ENCODE measurements at places on chromosomes 2 and 18. TPM values are rescaled to one million over a fixed set of nuclear protein-coding genes. Genes with fewer than 3 reads are reported as not detected.

GRCh38 chr18:44821924-44822323 is 141.2 kb downstream of the SETBP1 start:
- no peak for DNase-seq

DNA sequence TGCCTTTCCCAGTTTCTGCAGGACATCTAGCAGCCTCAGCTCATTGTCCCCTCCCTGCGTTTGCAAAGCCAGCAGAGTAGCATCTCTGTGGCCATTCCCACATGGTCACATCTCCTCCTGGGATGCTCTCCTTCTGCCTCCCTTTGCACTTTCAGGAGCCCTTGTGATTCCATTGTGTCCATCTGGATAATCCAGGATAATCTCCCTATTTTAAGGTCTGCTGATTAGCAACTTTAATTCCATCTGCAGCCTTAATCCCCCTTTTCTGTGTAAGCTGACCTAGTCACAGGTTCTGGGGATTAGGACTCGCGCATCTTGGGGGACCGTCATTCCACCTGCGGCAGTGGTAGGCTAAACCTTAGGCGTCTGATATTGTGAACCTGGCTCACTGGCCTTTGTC is 70.7 kb downstream of the NEDD4L start:
- DNase-seq: no peak

DNA sequence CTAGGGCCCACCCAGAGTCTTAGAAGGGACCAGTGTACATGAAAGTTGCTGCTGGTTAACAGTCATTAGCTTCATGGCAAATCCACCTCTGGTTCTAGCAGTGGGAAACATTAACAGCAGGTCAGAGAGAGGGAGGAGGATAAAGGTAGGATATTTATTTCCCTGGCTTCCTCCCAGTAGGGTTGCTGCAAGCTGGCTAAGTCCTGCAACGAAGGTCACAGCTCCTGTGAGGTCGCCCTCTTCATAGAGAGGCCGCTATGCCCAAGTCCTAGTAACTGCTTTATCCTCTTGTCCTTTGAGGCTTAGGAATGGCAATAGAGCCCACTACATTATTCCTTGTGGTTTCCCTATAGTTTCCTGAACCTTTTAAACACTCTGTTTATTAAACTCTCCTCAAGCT is 84.0 kb upstream of the ACSL3 start:
- no peak for DNase-seq

GRCh38 chr2:113342650-113343049 is 63.9 kb upstream of the PAX8 start:
- no peak for DNase-seq

- DNase-seq: no peak
Observed at GRCh38 chr18:76674596-76674995, 147.8 kb upstream of the ZNF236 start.

DNA sequence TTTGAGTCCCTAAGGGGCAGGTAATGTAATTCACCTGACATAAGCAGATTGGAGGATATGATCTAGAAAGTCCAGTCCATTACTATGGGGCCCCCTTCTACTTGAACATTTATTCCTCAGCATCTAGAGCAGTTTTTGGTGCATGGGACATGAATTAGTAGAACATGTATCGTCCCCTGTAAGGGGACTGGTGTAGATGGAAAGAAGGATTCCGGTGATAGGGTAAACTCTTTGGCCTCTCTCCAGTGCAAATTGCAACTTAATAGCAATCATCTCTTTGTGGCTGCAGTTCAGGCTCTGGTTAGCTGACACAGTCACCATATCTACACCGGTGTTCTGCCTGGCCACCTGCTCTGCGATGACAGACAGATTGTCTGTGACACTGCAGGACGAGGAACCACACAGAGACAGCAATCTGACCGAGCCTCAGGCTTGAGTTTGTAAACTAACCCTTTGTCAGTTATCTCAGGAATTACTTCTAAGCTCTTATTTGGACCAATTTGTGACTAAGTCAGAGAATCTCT is 6.4 kb upstream of the SLC8A1 start:
- DNase-seq: no peak

DNA sequence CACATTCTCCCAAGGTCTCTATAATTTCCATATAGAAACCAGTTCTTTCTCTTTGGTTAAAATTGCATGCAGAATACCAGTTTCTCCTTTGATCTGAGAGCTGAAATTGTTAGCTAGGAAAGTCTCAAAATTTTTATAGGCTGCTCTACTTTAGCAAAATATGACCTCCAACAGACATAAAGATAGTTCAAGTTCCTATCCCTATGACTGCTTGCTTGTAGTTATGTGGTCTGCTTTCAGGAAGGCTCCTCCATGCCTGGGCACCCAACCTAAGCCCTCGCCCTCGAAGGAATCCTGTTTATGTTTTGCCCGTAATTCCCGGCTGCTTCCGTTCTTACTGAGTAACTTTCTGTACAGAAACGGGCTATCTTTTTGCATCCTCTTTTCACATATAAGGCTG is 28.0 kb upstream of the LTBP1 start:
- DNase-seq: no peak

The CXCR4 gene
- 57.4 TPM for total RNA-seq

DNA sequence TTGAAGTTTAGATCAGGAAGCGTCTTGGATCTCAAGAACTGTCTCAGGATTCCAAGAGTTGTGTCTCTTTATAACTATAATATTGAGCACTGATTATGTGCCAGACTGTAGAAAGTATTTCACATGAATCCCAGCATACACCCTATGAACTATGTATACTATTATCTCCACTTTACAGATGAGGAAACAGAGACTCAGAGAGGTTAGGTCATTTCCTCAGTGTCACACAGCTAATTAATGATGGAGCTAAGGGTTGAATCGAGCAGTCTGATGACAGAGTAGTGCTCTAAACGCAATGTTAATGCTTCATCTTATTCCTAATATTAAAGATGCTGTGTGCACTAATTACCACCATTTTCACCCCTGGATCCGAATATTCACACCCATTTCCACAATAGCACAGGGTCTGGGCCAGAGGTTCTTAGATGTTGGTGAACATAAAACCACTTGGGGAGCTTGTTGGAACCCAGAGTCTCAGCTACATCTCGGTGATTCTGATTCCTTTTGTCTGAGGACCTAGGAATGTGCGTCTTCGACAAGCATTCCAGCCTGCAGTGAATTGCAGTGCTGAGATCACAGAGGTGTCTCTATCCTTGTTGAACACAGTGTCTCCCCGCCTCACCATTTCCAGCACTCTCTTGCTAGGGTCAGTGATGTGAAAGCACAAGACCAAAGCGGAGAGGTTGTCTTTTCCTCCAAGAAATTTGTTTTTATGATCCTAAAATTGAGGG is 213.8 kb downstream of the SP3 start:
- DNase-seq: no peak

- no peak for DNase-seq
Observed at GRCh38 chr2:224309176-224309575, 92.7 kb downstream of the FAM124B start.

DNA sequence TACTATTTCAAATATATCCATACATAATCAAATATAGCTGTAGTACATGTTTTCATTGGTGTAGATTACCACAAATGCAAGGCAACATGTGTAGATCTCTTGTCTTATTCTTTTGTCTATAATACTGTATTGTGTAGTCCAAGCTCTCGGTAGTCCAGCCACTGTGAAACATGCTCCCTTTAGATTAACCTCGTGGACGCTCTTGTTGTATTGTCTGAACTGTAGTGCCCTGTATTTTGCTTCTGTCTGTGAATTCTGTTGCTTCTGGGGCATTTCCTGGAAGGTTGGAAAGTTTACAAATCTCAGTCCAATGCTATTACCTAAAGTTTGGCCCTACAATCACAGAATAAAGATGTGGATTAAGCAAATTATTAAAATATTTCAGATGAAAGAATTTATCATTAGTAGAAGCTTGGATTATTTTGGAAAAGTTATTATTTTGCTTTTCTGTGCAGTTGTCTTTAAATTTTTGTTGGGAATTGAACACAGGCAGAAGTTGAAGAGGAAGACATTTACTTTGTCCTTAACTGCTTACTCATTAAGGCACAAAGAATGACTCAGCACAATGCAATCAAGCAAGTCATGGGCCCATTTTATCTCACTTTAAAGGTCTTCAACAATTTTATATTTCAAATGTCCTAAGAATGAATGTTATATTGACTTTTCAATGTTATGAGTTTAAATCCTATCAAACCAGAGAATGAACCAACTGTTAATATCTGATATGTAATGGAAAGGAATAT is 103.4 kb upstream of the CAVIN2 start:
- DNase-seq: peak; percentile 67

- no peak for DNase-seq
Observed at GRCh38 chr2:136072621-136073020, 45.3 kb downstream of the CXCR4 start.

GRCh38 chr2:178513876-178514275 is 33.6 kb downstream of the PLEKHA3 start:
- no peak for DNase-seq

The MALT1 gene
- total RNA-seq: 37.1 TPM

The SPP2 gene
- total RNA-seq: not detected

DNA sequence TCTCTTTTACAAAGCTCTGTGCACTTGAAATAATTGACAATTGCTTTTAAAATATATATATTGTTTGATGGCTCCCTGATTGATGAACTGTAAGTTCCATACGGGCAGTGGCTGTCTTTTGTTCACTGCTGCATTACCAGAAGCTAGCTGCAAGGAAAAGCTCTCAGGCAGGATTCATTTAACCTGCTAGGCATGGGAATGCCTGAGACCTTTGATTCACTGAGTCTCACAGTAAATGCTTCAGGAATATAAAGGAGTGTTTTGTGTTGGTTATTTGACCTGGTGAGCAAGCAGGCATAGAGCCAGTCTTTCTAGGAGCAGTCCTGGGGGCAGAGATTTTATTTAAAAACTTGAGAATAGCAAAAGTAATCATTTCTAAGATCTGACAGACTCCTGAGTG is 193.2 kb upstream of the ITGA4 start:
- no peak for DNase-seq

The SCN1A gene
- under 0.01 TPM for total RNA-seq

The GPR17 gene
- not detected for total RNA-seq

The NEURL3 gene
- 0.51 TPM for total RNA-seq

Data from dermis blood vessel endothelial cell (primary cell).